Bronchial epithelial cell (primary cell): ENCODE measurements at places on chromosomes 16 and 17. TPM values are rescaled to one million over a fixed set of nuclear protein-coding genes. Genes with fewer than 3 reads are reported as not detected.

HOXB13 gene
- not detected in 2 replicates for total RNA-seq

CLDN7 gene
- 546 and 850 TPM in 2 replicates for total RNA-seq

CDT1 gene
- total RNA-seq, result 0.26 TPM in 2 replicates

NATD1 gene
- total RNA-seq, result 0.53 and 0.77 TPM in 2 replicates

SRCIN1 gene
- under 0.01 and 0.64 TPM in 2 replicates for total RNA-seq

NHERF1 gene
- 35.3 and 55.8 TPM in 2 replicates for total RNA-seq

NOXO1 gene
- total RNA-seq, result 1.6 and 2.0 TPM in 2 replicates

ALDH3A1 gene
- total RNA-seq, result 24.2 and 53.3 TPM in 2 replicates

LGALS9B gene
- total RNA-seq, result under 0.01 and 0.26 TPM in 2 replicates

SCGB1C2 gene
- total RNA-seq, result not detected in 2 replicates

STXBP4 gene
- total RNA-seq, result 1.7 and 2.1 TPM in 2 replicates

SUMO2 gene
- 60.0 and 87.1 TPM in 2 replicates for total RNA-seq

WFDC1 gene
- not detected in 2 replicates for total RNA-seq

CDH3 gene
- total RNA-seq, result 564 and 607 TPM in 2 replicates

PTX4 gene
- total RNA-seq, result under 0.01 TPM in 1 of 2 replicates, not detected in the other
